Calu3 (cell line): ENCODE measurements at places on chromosomes 16 and 17. TPM values are rescaled to one million over a fixed set of nuclear protein-coding genes. Genes with fewer than 3 reads are reported as not detected.

Gene MT1G
- total RNA-seq = not detected in 2 replicates

Gene OR1A2
- total RNA-seq = not detected in 2 replicates

- H3K27ac ChIP-seq = no peak overlapping the region
- DNase-seq = peak; percentile 77
- H3K4me1 ChIP-seq = peaks cover 10% of the 10 kb centered on the region
- no peak overlapping the region for H3K4me3 ChIP-seq
These were observed 73.8 kb upstream of the HNF1B start for GRCh38 chr17:37818689-37819088.

GRCh38 chr16:77721752-77722308 lies 484 bp upstream of the NUDT7 start:
- peaks cover 11% of the 10 kb centered on the region for H3K4me1 ChIP-seq
- peaks cover 10% of the 10 kb centered on the region for H3K36me3 ChIP-seq

- H3K4me3 ChIP-seq = no peak overlapping the region
- no peaks in the 10 kb centered on the region for H3K27me3 ChIP-seq
These were observed 1483.7 kb upstream of the GOT2 start for GRCh38 chr16:60217787-60218186.

- DNase-seq = peak; percentile 74
- H3K4me3 ChIP-seq = peak overlapping the region; percentile 87
- peaks cover 38% of the 10 kb centered on the region for H3K36me3 ChIP-seq
These were observed 677 bp downstream of the CBX1 start for GRCh38 chr17:48100591-48101011.

DNA sequence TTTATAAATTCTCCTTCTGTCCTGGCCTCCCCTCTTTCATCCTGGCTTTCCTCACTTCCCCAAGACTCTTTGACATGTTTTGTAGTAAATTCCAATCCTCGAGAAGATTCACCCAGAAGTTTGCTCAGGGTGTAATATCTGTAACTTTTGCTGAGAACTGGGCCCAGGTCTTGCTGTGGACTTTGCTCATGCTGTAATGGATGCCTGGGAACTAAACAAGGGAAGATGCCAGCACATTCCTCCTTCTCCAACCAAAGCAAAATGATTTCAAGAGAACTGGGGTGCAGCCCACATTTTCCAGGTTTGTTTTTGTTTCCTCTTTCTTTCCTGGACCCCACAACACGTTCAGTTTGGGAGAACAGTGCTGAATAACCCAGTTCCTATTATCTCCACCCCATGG lies 6.6 kb upstream of the SALL1 start:
- no peak overlapping the region for H3K27ac ChIP-seq
- H3K4me3 ChIP-seq = no peak overlapping the region
- H3K27me3 ChIP-seq = peaks cover 22% of the 10 kb centered on the region
- no peaks in the 10 kb centered on the region for H3K36me3 ChIP-seq
- DNase-seq = no peak

Gene TMC8
- total RNA-seq = 1.1 and 2.1 TPM in 2 replicates

Gene ZNF19
- 11.1 and 11.3 TPM in 2 replicates for total RNA-seq

DNA sequence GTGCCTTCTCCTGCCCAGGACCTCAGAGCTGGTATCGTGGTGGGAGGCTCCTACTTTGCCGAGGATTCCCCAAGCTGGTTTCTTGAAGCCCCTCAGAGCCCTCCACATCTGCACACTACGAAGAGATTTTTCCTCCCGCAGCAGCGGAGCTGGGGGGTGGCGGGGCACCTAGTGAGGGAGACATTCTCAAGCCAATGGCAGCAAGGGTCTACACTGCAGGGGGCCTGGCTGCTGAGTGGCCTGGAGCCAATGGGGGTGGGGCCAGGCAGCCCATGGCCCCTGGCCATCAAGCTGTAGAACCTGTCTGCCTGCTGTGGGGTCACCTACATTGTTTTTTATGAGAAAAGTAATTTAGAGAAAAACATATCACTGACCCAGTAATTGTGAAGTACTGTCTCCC lies 5.0 kb downstream of the SLC26A11 start:
- no peaks in the 10 kb centered on the region for H3K36me3 ChIP-seq
- peaks cover 14% of the 10 kb centered on the region for H3K27me3 ChIP-seq
- H3K4me3 ChIP-seq = no peak overlapping the region
- peaks cover 6% of the 10 kb centered on the region for H3K4me1 ChIP-seq

DNA sequence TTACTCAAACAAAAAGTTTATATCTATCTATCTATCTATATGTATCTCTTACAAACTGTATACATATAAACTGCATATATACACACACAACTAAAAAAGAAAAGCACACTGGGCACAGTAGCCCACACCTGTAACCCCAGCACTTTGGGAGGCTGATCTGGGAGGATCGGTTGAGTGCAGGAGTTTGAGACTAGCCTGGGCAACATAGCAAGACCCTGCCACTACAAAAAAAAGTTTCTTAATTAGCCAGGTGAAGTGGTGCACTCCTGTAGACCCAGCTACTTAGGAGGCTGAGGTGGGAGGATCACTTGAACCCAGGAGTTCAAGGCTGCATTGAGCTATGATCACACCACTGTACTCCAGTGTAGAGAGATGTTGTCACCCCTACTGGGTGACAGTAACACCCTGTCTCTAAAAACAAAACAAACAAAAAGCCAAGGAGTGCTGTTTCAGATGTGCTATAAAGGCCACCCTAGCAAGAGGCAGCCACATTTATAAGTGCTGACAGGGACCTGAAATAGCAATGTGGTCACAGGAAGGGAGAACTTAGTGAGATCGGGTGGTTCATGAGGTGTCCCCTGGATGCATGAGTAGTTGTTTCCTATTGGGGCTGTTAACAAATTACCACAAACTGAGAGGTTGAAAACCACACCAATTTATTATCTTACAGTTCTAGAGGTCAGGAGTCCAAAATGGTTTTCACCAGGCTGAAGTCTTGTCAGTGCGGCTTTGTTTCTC lies 4.8 kb downstream of the CD2BP2 start:
- H3K4me3 ChIP-seq = no peak overlapping the region
- DNase-seq = no peak
- H3K4me1 ChIP-seq = peaks cover 16% of the 10 kb centered on the region
- peaks cover 66% of the 10 kb centered on the region for H3K36me3 ChIP-seq

Gene CD7
- total RNA-seq = 0.34 TPM in 1 of 2 replicates, not detected in the other

DNA sequence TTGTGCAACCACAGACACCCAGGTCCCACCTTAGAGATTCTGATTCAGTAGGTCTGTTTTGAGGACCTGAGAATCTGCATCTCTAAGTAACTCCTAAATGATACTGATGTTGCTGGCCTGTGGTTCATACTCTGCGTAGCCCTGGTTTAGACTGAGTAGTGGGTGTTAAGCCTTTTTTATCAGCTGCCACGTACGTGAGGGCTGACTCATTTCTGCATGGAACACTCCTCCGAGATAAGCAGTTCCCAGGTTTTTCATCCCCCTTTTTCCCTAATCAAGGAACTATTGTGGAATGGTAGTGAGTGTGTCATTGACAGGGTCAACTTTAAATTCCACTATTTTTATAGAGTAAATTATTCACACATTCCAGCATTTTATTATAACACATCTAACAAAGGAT lies 26.1 kb downstream of the CDRT4 start:
- H3K4me1 ChIP-seq = peaks cover 9% of the 10 kb centered on the region
- no peaks in the 10 kb centered on the region for H3K27me3 ChIP-seq
- no peak overlapping the region for H3K4me3 ChIP-seq
- DNase-seq = no peak

Gene CEP20
- total RNA-seq = 44.0 and 52.4 TPM in 2 replicates

Gene ABCC6
- 3.7 and 5.8 TPM in 2 replicates for total RNA-seq

GRCh38 chr17:80955671-80956280 lies 35.9 kb upstream of the CHMP6 start:
- no peaks in the 10 kb centered on the region for H3K27me3 ChIP-seq
- no peak for DNase-seq
- H3K36me3 ChIP-seq = peaks cover 3% of the 10 kb centered on the region
- H3K27ac ChIP-seq = no peak overlapping the region
- H3K4me3 ChIP-seq = no peak overlapping the region
- no peaks in the 10 kb centered on the region for H3K4me1 ChIP-seq

DNA sequence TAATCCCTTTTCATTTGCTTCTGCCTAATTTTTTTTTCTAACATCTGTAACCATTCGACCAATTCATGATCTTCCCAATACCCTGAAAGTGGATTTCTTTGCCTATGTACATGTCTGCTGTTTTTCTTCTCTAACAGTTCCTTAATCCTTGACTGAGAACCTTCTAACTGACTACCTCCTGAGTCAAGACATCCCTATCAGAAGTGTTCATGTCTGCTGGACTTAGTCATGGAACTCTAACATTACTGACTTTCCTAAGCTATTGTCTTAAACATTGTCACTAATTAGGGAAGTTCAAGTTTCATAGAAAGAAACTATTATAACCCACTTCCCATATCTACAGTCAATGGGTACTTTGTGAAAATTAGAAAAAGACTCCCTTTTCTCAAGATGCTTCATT lies 52.4 kb upstream of the IRX5 start:
- H3K27me3 ChIP-seq = no peaks in the 10 kb centered on the region
- no peaks in the 10 kb centered on the region for H3K36me3 ChIP-seq
- H3K4me1 ChIP-seq = no peaks in the 10 kb centered on the region

Gene BRIP1
- 10.3 and 12.3 TPM in 2 replicates for total RNA-seq
